ENCODE measurements at places on chromosomes 5 and 9.

- no peak overlapping the region for H3K4me3 ChIP-seq
- no peaks in the 10 kb centered on the region for H3K27me3 ChIP-seq
- H3K27ac ChIP-seq: no peak overlapping the region
- no peaks in the 10 kb centered on the region for H3K4me1 ChIP-seq
- DNase-seq: no peak
Observed at GRCh38 chr9:90991953-90992352, 190.3 kb downstream of the SYK start.

DNA sequence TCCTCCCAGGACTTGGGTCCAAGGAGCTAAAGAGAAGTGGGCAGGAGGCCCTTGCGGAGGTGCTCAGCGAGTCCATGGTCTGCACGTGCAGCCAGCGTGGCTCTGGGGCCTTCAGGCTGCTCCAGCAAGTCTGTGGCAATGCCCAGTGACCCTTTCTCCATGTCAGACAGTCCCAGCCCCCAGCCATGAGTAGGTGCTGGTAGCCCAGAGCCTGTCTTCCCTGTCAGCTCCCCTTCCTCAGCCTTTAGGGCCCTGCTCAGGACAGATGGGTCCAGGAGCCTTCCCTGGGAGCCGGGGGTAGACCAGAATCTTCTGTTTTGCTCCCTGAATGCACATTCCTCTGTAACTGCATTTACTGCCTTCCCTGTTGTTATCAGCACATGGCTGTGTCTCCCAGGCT is 147.2 kb upstream of the IRX2 start:
- H3K36me3 ChIP-seq: no peaks in the 10 kb centered on the region
- H3K27me3 ChIP-seq: no peaks in the 10 kb centered on the region
- H3K27ac ChIP-seq: no peak overlapping the region
- DNase-seq: no peak

DNA sequence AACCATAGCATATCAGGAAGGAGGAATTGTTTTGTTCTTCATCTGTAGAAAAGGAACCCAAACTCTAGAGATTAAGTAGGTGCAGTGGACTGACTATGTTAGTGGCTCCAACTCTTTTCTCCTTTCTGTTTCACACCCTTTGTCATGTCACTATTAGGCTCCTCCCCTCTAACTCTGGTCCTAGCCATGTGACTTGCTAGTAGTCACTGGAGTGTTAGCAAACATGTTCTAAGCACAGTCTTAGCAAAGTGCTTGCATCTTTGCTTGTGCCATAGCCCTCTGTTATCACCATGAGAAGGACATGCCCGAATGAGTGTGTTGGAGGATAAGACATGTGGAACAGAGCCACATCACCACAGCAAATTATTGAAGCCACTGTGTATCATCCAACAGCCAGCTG is 55.4 kb upstream of the PPP3R2 start:
- no peaks in the 10 kb centered on the region for H3K4me1 ChIP-seq
- H3K27me3 ChIP-seq: peaks cover 10% of the 10 kb centered on the region
- no peaks in the 10 kb centered on the region for H3K36me3 ChIP-seq
- DNase-seq: no peak
- H3K4me3 ChIP-seq: no peak overlapping the region
- H3K27ac ChIP-seq: no peak overlapping the region

- H3K36me3 ChIP-seq: no peaks in the 10 kb centered on the region
- H3K4me1 ChIP-seq: no peaks in the 10 kb centered on the region
- DNase-seq: no peak
- H3K27ac ChIP-seq: no peak overlapping the region
- no peak overlapping the region for H3K4me3 ChIP-seq
- H3K27me3 ChIP-seq: peaks cover 42% of the 10 kb centered on the region
Observed at GRCh38 chr5:154166901-154167791, 23.4 kb upstream of the GALNT10 start.

DNA sequence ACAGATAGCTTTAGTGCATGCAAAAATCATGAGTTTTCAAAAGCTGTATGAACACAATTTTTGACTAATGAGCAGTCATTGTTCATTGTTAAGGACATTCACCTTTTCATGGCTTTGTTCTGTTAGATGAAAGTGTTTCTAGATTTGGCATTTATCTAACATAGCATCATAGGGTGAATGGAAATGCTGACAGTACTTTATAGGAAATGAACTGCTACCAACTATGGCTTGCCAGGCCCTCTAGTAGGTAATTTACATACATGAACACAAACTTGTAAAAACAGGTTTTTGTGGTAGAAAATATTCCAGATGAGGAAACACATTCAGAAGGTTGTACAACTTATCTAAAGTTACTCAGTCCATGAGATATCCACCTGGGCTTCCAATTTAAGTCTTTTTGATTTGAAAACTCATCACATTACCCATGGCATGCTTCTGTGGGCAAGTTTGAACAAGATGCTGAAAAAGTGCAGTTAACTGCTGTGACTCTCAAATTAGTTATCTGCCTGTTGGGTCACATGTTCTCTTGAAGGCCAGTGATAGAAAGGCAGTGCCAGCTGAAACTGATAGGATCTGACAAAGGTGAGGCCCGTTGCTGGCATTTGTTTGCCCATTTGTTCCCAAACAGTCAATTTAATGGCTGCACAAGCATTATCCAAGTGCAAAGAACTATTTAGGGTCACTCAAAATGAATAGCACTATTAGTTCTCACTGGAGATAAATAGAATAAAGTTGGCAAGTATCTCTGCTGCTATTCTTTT is 399.1 kb downstream of the MAN2A1 start:
- no peaks in the 10 kb centered on the region for H3K4me1 ChIP-seq
- no peak overlapping the region for H3K27ac ChIP-seq
- no peaks in the 10 kb centered on the region for H3K27me3 ChIP-seq

- H3K27ac ChIP-seq: no peak overlapping the region
- H3K27me3 ChIP-seq: no peaks in the 10 kb centered on the region
- H3K4me3 ChIP-seq: no peak overlapping the region
- DNase-seq: no peak
- H3K4me1 ChIP-seq: no peaks in the 10 kb centered on the region
Observed at GRCh38 chr9:125440411-125440810, 178.8 kb downstream of the GAPVD1 start.

DNA sequence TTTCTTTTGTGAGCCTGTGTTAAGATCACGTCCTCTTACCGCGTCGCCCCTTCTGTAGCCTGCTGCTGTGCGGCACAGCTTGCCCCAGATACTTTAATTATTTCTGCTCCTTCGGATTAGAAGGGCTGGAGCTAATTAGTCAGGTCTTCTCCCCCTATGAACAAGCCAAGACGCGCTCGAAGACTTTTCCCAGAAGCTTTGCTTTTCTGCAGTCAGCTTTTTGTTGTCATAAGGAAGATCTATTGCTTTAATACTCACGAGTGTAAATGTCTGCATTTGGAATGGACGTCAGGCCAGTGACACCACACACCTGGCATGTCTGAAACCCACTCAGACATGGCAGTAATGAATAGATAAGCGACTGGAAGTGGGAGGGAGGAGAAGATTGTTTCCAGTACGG is 37.0 kb downstream of the PRUNE2 start:
- H3K27me3 ChIP-seq: peaks cover 44% of the 10 kb centered on the region
- H3K36me3 ChIP-seq: no peaks in the 10 kb centered on the region
- H3K27ac ChIP-seq: no peak overlapping the region

Data from central memory CD8-positive, alpha-beta T cell (primary cell).